ENCODE measurements at places on chromosomes 1 and 21.
A peak's percentile ranks its signal among the peaks of the same experiment; 100 is the strongest.

DNA sequence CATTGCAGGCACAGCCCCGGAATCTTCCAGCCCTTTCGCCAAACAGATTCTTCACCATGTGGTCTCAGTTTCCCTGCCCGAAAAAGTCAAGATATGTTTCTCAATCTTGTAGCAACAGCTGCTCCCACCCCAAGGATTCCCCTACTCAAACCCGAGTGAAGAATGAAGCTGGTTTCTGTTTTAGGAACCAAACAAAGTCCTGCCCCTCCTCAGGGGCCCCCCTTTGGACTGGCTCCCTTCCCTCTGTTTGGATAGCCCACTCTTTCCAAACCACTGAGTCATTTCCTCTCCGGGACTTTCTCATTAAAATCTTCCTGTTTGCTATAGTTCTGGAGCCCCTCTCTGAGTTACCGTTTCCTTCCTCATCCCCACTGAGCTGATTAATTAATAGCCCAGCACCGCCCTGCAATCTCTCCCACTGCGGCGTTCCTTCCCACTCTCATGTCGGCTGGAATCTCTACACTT is 100.9 kb downstream of the TSEN15 start:
- DNase-seq, result no peak
- no peaks in the 10 kb centered on the region for H3K36me3 ChIP-seq
- peaks cover 12% of the 10 kb centered on the region for H3K4me1 ChIP-seq
- peak overlapping the region; percentile 19 for H3K27ac ChIP-seq
- H3K4me3 ChIP-seq, result peak overlapping the region; percentile 39

- DNase-seq, result peak; percentile 28
- H3K36me3 ChIP-seq, result no peaks in the 10 kb centered on the region
- no peaks in the 10 kb centered on the region for H3K4me1 ChIP-seq
- no peak overlapping the region for H3K4me3 ChIP-seq
- no peaks in the 10 kb centered on the region for H3K27me3 ChIP-seq
- peak overlapping the region; percentile 73 for H3K27ac ChIP-seq
Observed at GRCh38 chr1:15966081-15966955, 9.6 kb downstream of the ZBTB17 start.

DNA sequence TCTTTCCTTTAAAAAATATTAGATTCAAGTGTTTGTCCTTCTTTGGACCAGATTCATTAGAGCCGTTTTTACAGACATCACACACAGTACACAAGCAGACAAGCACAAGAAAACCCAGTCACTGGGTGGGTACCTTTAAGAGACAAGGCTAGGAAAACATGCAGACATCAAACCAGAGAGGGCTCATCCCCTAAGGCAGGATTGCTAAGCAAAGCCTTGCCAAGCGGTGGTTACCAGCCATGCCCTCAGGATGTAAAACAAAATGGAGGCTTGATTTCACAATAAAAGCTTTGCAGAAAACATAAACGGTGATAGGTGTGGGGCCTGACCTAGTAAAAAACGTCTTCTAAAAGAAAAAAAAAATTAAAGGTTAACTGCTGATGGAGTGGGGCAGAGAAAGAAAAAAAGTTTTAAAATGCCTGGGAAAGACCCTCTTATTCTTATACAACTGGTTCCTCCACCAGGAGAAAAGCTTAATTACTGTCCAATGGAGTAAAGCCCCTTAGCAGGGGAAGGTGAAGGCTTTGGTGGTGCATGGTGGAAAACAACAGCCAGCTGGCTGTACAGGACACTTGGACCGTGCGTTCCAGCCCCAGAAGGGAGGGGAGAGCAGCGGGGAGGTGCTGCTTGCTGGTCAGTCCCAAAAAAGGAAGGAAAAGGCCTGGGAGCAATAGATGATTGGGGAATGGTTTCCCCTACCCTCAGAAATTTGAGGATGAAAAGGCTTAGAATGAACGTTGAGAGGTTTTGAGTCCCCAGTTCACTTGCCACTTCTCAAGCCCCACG is 30.4 kb upstream of the FMO1 start:
- peaks cover 7% of the 10 kb centered on the region for H3K4me1 ChIP-seq
- no peaks in the 10 kb centered on the region for H3K27me3 ChIP-seq
- H3K27ac ChIP-seq, result peak overlapping the region; percentile 91
- no peaks in the 10 kb centered on the region for H3K36me3 ChIP-seq

- no peaks in the 10 kb centered on the region for H3K4me1 ChIP-seq
- no peak for DNase-seq
- no peak overlapping the region for H3K4me3 ChIP-seq
- H3K36me3 ChIP-seq, result no peaks in the 10 kb centered on the region
- H3K27me3 ChIP-seq, result no peaks in the 10 kb centered on the region
- H3K27ac ChIP-seq, result no peak overlapping the region
Observed at GRCh38 chr1:93338387-93339146, 7.1 kb upstream of the DR1 start.

- H3K4me3 ChIP-seq, result peak overlapping the region; percentile 49
- no peaks in the 10 kb centered on the region for H3K4me1 ChIP-seq
- H3K27me3 ChIP-seq, result no peaks in the 10 kb centered on the region
- DNase-seq, result no peak
Observed at GRCh38 chr1:242522996-242523718, 1.3 kb downstream of the PLD5 start.

DNA sequence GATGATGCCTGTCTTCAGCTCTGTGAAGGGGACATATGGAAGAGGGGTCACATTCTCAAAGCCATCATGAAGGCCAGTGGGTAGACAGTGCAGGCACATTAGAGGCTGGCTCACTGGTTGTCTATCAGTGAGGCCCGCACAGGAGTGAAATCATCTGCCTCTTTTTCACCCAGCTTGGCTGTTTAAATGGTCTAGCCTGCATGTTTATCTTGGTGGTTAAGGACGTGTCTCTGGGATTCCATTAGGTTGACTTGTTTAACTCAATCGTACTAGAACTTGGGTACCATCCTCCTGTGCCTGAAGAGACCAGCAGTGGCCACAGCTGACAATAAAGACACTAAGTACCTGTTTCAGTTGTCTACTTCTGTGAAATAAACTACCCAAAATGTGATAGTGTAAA is 219.3 kb downstream of the PLPP3 start:
- DNase-seq, result no peak
- H3K4me3 ChIP-seq, result no peak overlapping the region
- H3K27me3 ChIP-seq, result no peaks in the 10 kb centered on the region
- H3K27ac ChIP-seq, result no peak overlapping the region
- no peaks in the 10 kb centered on the region for H3K4me1 ChIP-seq

Measured in breast epithelium (tissue), 4 donors.